Stimulated activated CD8-positive, alpha-beta memory T cell treated with anti-CD3 and anti-CD28 coated beads, Interleukin-4, amount 100 ng/mL, for 48 hours (primary cell): ENCODE measurements at places on chromosomes 4 and X.

GRCh38 chr4:185849664-185850550 is 37.9 kb upstream of the SORBS2 start:
- DNase-seq = no peak

DNA sequence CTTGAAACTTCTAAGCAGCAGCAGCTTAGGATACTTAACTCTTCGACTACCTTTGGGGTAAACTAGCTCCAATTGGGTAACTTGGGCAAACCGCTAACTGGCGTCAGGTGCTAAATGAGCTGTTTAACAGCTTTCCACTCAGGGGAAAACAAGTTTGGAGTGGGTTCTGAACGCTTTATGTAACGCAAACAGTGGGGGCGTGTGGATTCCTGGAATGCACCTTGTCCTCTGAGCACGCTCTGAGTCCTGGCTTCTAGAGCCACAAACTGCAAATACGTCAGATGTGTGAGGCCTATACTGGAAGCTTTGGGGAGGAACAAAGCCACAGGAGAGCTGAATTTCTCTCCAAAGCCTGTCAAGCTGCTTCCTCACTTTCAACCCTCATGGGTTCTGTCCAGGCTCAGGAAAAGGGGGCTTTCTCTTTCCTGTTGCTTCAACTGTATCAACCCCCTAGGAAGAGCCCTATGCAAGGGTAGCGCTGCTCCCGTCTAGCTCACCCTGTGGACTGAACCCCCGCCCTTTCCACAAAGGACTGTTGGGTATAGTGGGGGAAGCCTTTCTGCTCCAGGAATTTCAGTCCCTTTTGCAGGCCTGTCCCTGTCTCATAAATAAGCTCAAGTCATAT is 4.5 kb upstream of the WDR1 start:
- DNase-seq = no peak

DNA sequence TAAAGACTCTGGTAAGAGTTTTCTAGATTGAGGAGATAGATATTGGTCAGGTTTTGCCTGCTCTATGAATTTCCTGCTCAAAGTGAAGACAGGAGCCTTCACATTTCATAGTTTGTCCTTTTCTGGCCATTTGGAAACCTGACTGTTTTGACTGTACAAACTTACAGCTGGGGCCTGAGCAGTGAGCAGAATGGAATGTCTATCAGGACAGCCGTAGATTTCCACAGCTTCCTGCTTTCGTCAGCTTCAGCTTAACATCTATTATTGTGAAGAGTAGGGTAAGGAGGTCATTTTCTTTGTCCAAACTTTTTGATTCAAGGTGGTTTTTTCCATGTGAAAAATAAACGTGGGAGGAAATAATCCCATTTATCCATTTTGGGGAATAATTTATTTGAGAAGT is 124.3 kb upstream of the DIPK2B start:
- DNase-seq = no peak

DNA sequence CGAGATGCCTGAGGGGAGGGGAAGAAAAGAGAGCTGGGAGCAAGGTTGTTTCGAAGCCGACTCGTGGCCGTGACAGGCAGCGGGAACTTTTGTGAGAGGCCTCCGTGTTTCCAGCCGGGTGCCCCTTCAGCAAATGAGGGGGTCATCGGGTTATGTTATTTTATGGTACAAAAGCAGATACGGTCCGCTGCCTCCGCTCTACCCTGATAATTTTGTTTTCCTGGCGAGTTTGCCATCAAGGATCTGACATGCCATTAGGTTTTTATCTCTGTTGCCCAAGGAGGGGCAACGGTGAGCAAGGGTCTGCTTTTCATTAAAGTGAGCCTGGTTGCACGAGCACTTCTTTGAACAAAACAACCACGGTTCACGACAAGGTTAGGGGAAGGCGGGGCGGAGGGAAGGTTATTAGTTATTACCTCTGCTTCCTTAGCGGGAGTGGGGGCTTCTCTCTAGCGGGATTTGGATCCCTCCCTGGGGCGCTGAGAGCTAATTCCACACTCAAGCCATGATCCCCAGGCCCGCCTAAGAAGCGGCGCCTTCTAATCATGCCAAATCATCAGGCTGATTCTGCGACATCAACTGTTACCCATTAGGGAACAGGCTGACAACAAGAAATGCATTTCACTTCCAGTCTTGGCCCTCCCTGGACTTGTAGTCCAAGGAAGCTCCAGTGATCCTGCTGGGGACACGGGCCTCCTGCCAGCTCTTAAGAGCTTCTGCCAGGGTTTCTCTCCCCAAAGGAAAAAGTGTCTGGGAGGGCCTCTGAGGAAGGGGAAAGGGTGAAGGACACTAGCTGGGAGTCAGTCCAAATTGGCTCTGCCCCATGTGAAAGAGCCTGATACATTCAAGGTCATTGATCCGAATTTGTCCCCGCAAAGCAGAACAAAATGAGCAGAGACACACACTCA is 617.7 kb downstream of the MID1IP1 start:
- DNase-seq = no peak

- no peak for DNase-seq
Observed at GRCh38 chrX:11970578-11971359, 167.5 kb upstream of the FRMPD4 start.
